ENCODE measurements at places on chromosomes 1 and 21.

GRCh38 chr1:78279051-78279450, 211.7 kb upstream of the PTGFR start:
- DNase-seq = no peak

- DNase-seq = no peak
These were observed 91.9 kb downstream of the KCNT2 start for GRCh38 chr1:196516373-196516772.

GRCh38 chr1:192682335-192682734, 46.4 kb downstream of the RGS13 start:
- no peak for DNase-seq

- DNase-seq = peak; percentile 60
These were observed 3.3 kb upstream of the DENND2D start for GRCh38 chr1:111203681-111204200.

DNA sequence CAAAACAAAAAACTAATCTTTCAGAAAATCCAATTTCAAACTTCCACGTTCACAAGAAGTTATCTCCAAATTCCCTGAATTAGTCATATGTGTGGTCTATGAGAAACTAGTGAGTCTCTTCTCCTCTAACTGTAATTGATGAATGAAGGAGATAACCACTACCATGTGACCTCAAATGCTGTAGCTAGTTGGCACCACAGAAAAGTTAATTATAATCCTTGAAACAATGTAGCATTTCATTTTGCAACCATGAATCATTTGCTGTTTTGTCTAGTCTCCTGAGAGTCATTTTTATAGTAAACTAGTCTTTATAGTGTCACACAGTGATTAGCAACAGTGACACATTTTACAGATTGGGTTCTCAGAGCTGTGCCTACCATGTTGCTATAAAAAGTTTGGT, 287.5 kb downstream of the LRRIQ3 start:
- DNase-seq = no peak

DNA sequence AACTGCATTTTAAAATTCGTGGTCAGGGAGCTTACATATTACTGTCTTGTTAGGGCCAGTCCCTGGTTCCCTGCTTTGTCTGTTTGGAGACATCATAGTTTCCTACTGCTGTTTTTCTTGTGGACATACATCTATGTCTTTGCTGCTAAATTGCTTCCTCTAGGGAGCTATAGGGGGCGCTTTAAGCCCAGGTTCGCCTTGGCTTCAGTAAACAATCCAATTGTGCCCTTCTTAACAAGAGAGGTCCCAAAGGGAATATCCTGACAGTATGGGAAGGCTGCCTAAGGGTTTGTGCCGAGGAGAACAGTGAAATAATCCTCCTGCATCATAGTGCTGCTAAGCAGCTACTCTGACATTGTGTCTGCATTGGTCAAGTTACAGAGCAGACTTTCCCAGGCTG, 112.5 kb downstream of the USH2A start:
- DNase-seq = no peak

- no peak for DNase-seq
These were observed 586 bp upstream of the AGPAT3 start for GRCh38 chr21:43864313-43864961.

- no peak for DNase-seq
These were observed at the start of gene HAO2 for GRCh38 chr1:119368554-119368953. Gene HAO2, plus strand, starts transcription at chr1:119368785. Its CDS starts 12,301 bp downstream, at chr1:119381086.

- no peak for DNase-seq
These were observed 632.0 kb downstream of the SMYD3 start for GRCh38 chr1:245874942-245875580.

DNA sequence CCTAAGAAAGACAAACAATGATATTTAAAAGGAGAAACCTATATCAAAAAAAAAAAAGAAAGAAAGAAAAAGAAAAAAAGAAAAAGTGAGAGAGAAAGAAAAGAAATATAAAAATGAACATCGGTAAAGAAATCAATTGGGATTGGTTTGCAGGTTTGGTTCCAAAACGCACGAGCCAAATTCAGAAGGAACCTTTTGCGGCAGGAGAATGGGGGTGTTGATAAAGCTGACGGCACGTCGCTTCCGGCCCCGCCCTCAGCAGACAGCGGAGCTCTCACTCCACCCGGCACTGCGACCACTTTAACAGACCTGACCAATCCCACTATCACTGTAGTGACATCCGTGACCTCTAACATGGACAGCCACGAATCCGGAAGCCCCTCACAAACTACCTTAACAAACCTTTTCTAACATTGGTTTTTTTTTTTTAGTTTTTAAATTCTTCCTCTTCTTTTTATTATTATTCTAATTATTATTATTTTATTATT, 11.7 kb downstream of the LHX9 start:
- no peak for DNase-seq

- DNase-seq = no peak
These were observed 99.1 kb downstream of the PTGER3 start for GRCh38 chr1:70948396-70949017.

DNA sequence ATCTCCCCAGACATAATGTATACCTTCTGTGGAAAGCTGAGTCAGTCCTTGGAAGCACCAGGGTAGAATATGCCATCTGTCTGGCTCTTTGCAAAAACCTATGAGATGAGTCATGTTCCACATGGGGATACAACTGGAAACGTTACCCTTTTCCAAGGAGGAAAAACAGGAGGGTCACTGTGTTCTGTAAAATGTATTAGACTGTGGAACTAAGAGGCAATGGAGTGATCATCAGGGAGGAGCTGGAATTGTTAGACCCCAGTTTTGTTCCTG, 16.1 kb upstream of the PSMD4 start:
- no peak for DNase-seq

GRCh38 chr1:36752431-36752830, 269.7 kb upstream of the CSF3R start:
- DNase-seq = no peak

- no peak for DNase-seq
These were observed 687 bp upstream of the RASSF5 start for GRCh38 chr1:206506405-206507283.

GRCh38 chr1:91768786-91769725, 116.9 kb downstream of the TGFBR3 start:
- no peak for DNase-seq
